Activated CD8-positive, alpha-beta T cell treated with anti-CD3 and anti-CD28 coated beads, Interleukin-2, amount 10 ng/mL, durations not matched to agents 7 days and 5 days (primary cell): ENCODE measurements at places on chromosomes 16 and 17.
A peak's percentile ranks its signal among the peaks of the same experiment; 100 is the strongest.

DNA sequence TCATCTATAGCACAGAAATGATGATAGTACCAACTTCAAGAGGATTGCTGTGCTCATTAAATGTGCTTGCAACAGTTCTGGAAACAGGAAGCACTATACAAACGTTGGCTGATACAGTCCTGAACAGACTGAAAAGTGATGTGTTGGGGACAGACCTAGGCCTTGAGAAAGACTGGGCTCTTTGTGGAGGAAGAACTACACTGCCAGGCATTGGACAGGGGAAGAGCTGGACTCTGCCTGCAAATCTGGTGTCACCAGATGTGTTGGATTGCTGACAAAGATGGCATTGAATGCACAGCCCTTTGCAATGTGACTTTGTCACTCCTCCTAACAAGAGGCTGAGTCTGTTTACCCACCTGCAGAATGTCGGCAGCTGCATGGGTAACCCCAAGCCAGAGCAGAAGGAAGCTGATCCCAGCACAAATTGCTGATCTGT, 12.4 kb upstream of the ST6GALNAC2 start:
- no peak for DNase-seq

DNA sequence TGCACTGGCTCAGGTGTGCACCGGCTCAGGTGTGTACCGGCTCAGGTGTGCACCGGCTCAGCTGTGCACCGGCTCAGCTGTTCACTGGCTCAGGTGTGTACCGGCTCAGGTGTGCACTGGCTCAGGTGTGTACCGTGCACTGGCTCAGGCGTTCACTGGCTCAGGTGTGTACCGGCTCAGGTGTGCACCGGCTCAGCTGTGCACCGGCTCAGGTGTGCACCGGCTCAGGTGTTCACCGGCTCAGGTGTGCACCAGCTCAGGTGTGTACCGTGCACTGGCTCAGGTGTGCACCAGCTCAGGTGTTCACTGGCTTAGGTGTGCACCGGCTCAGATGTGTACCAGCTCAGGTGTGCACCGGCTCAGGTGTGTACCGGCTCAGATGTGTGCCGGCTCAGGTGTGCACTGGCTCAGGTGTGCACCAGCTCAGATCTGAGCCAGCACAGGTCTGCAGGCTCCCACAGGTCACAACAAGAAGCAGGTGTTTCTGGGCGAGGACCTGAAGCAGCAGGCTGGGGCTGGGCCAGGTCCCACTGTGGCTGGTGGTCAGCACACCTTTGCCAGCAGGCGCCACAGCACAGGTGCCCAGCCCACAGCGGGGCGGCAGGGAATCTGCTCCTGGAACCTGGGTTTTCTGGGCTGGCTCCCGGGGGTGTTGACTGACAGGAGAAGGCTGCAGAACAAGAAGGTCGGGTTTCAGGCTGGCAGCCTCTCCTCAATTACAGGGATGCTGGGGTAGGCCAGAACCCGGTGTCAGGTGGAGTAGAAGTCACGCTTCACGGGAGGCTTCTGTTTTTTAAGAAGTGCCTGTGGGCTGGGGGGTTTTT, 17.2 kb downstream of the METRNL start:
- DNase-seq: no peak

GRCh38 chr17:16415031-16415924, at the start of gene TRPV2:
Gene TRPV2, plus strand, starts transcription at chr17:16415571. Its CDS starts 2,098 bp downstream, at chr17:16417669.
- DNase-seq: peak; percentile 78

GRCh38 chr16:30903596-30903995, 7.2 kb downstream of the CTF1 start:
- DNase-seq: no peak

DNA sequence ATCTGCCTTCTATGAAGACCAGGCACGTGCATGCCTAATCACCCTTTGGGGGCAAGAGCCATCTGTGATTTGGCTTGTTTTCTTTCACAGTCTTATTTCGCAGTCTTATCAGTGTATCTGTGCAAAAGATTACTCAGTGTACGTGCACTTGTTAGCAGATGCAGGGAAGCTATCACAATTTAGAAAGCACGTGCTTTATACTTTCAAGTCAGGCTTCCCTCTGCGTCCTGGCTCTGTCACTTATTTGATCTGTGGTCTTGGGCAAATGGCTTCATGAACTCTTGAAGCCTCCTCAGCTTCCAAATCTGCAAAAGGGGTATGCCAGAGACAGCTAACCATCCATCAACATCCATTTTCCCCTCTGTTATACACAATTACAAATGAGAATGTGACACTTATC, 246.4 kb downstream of the XYLT1 start:
- no peak for DNase-seq

GRCh38 chr17:76561799-76562268, 22.0 kb downstream of the PRCD start:
- DNase-seq: no peak

DNA sequence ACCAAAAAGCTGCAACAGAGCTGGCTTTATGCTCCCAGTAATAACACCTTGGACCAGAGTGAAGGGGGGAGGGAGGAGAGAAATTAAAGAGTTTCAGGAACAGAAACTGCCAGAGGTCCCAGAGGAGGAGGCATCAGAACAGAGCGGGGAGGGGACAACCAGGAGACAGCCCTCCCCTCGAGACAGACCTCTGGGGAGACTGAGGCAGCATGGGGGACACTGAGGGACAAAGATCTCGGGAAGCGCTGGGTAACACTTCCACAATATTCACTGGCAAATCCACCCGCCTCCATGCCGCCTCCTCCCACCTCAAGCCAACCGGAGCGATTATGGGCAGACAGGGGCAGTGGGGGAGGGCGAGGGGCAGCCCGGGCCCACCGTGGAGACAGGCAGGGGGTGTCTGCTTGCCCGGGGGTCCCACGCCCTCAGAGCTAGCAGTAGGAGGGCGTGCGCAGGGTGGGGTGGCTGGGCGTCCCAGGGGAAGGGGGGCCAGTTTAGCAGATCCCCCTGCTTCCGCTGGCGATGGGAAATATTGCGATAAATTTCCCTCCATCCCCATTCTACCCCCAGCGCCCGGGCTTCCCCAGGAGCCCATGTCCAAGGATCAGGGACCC, 1.2 kb downstream of the PCGF2 start:
- DNase-seq: no peak

DNA sequence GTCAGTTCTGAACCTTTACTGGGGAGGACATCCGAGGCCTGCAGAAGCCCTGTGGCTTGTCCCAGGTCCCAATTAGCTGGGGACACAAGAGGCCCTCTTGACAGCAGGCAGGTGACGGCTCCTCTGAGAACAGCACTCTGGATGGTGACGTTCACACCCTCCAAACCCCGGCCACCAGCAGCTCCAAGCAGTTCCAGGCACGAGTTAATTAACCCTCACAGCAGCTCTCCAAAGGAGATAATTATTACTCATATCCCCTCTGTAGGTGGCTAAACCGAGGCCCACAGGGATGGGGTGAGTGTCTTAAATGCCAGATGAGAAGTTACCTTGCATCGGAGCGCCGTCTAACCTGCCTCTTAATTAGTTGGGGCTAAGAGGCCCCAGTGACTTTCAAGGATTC, 168.9 kb upstream of the CIBAR2 start:
- DNase-seq: no peak

DNA sequence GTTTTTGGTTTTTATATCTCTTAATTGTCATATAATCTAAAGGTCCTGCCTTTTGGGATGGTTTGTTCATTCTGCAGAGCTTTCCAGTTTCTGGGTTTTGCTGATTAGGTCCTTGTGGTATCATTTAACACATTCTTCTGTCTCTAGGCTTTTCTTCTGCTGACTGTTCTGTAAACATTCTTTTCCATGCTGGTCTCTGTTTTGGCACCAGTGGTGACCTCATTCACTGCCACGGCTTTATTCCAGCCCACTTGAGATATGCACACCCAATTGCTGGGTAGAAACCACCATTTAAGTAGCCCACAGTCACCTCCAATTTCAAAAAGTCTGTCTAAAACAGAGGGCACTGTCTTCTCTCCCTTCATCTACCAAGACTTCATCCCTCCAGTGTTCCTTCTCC, 31.1 kb upstream of the COX10 start:
- no peak for DNase-seq

DNA sequence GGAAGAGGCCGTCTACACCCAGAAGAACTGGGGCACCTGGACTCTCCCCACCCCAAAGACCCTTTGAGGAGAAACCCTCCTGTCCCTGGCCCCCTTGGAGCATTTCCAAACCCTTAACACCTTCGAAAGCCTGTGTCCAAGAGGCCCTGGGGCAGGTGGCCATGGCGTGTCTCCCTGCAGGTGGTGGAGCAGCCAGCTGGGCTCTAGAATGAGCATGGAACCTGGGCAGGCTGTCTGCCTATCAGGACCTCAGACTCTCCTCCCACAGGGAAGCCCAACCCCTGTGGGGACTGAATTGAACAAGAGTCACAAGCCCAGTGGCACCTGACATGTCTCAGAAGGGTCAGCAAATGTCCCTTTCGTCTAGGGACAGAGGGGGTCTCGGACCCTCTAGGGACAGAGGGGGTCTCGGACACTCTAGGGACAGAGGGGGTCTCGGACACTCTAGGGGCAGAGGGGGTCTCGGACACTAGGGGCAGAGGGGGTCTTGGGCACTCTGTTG, 8.4 kb downstream of the CBX4 start:
- DNase-seq: no peak

GRCh38 chr17:48577330-48577945, 712 bp downstream of the HOXB4 start:
- DNase-seq: no peak

- no peak for DNase-seq
Observed at GRCh38 chr16:54040480-54040879, 246.1 kb downstream of the IRX3 start.

DNA sequence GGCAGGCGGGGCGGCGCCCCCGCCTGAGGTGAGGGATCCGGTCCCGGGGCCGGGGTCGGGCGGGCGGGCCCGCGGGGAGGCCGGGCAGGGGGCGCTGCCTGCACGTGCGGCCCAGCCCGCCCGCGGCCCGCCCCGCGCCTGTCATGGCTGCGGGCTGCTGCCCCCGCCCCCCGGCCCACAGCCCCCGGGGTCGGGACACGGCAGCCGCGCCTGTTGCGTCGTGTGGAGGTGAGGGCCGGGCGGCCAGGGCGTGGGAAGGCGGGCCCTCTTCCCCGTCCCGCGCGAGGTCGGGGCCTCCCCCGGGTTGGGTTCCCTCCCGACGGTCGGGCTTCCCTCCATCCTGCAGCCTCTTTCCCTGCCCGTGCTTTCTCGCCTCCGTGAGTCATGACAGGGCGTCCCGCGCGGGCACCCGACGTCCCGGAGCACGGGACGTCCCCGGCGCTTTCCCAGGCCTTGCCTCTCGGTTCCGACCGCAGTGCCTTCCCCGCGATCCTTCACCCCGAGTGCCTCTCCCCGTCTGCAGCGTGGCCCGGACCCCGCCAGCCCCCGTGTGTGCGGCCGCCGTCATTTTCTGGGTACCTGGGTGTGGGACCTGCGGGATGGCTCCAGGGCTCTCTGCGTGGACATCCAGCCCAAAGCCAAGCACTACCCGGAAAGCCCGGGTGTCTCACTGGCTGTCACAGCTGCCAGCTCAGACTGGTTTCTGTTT, 76.7 kb downstream of the CHD9 start:
- peak; percentile 44 for DNase-seq

- DNase-seq: no peak
Observed at GRCh38 chr16:30755955-30756780, 5.7 kb downstream of the CFAP119 start.

GRCh38 chr17:73156887-73157520, 7.8 kb upstream of the SSTR2 start:
- DNase-seq: no peak

DNA sequence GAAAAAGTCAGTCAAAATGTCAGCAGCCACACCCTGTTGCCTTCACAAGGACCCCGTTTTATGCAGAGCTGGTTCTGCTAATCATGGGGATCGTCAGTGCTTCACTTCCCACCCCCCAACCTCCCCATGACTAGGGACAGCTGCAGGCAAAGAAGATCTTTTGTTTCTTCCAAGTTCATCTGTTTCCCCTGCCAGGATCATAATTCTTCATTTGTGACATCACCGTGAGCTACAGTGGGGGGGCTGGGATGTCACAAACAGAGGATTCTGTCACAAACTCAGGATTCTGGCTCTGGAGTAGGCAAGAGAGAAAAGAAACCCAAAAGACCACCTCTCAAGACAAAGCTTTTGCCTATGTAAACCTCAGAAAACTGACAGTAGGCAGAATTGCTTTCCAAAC, 24.7 kb downstream of the DNAJC7 start:
- DNase-seq: no peak

DNA sequence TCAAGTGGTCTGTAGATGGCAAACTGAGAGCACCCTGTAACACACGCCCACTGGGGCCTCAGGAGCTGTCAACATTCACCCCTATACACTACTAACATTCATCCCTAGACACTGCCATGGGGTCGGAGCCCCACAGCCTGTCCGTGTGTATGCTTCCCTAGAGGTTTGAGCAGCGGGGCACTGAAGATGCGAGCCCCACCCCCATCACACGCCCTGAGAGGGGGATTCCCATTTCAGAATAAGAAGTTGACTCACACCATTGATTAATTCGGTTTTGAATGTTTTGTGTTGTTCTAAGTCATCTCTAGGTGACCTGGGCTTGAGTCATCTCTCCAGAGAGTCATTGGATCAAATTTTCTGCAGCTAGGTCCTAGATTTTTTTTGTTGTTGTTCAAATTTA, 37.3 kb upstream of the MMD start:
- DNase-seq: no peak

GRCh38 chr16:70746708-70747424, 54.1 kb downstream of the VAC14 start:
- peak; percentile 74 for DNase-seq

GRCh38 chr16:82824408-82824807, 197.6 kb downstream of the CDH13 start:
- no peak for DNase-seq

DNA sequence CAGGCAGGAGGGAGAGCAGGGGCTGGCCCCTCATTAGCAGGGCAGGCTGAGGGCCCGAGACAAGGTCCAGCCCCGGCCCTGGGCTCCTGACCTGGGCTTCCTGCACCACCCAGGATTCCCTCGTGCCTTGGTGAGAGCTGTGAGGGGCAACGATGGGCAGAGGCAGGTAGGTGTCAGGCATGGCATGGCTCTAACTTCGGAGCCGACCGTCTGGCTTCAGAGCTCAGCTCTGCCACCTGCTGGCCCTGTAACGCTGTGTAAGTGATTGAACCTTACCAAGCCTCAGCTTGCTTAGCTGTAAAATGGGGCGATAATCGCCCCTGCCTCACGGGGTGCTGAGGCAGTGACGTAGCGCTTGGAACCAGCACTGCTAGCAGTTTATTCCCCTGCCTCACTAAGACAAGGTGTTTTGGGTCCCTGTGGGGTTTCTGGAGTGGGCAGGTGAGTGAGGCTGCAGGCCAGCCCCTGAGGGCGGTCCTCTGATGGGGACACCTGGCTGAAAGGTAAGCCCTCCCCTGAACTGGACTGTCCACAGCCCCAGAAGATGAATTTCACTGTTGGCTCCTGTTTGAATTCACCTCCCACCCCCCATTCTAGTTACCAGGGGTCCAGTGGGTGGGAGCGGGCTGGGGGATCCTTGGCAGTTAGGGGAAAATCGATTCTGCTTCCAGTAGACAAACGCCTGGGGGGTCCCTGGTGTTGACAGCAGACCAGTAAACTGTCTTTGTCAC, 184.8 kb upstream of the GSE1 start:
- peak; percentile 68 for DNase-seq
